ENCODE measurements at places on chromosomes 11 and 22.

GRCh38 chr22:44151676-44152075 is 29.0 kb upstream of the PARVG start:
- no peak for DNase-seq

DNA sequence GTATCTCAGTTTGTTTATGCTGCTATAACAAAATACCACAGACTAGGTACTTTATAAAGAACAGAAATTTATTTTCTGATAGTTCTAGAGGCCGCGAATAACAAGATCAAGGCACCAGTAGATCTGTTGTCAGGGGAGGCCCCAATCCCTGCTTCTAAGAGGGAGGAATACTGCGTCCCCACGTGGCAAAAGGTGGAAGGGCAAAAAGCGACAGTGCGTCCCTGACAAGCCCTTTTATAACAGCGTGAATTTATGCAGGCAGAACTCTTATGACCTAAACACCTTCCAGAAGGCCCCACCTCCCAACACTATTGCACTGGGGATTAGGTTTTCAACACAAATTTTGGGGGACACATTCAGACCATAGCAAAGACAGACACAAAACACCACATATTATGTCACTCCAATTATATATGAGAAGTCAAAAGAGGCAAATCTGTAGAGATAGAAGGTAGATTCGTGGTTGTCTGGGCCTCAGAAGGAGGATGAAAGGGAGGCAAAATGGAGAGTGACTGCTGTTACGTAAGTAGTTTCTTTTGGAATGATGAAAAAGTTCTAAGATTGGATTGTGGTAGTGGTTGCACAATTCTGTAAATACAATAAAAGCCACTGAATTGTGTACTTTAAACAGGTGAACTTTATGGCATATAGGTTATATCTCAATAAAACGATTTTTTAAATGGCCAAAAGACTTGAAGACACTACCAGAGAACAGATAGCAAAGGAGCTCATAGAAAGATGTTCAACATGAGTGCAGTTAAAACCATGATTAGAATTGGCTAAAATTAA is 30.1 kb upstream of the TNRC6B start:
- no peak for DNase-seq

- DNase-seq, result no peak
Measured at GRCh38 chr11:29317694-29318093, 699.1 kb downstream of the KCNA4 start.

DNA sequence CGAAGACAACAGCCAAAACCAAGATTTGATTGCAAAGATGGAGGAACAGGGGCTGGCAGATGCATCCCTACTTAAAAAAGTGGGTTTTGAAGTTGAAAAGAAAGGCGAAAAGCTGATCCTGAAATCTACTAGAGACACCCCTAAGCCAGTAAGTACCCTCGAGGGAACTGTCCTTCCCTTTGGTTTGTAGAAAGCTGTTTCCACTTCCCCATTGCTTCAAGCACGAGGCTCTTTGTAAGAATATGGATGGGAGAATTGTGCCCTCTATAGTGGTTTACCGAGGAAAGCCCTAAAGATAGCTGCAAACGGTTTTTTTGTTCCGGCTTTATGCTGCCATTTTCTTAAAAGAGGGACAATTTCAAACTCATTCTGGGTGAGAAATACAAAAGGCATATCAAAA is 133.9 kb downstream of the WNT7B start:
- no peak for DNase-seq

DNA sequence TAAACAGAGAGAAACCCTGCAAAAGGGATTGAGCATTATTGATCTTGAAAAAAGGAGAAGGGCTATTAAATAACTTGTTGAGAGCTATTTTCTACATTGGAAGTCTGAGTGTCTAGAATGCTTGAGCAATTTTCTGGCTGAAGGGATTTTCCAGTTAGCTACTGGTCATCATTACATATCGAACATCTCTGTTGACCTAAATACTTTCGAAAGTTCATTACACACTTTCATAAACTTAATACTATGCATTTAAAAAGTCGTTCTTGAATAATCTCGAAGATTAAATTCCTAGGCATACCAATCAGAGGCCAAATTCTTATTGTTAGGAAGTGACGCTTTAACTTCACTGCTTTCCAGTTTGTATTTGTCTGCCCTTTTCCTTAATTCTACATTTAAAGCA is 13.7 kb downstream of the ETS1 start:
- DNase-seq, result no peak

DNA sequence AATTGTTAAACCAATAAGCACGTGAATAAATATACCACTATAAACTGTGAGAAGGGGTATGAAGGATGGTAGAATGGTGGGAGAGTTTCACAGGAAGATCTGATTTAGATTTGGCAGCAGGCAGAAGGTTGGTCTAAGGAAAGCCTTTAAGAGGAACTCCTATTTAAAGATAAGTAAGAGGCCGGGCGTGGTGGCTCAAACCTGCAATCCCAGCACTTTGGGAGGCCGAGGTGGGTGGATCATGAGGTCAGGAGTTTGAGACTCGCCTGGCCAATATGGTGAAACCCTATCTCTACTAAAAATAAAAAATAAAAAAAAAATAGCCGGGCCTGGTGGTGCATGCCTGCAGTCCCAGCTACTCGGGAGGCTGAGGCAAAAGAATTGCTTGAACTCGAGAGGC is 45.8 kb upstream of the CXCR5 start:
- DNase-seq, result no peak

- DNase-seq, result no peak
Measured at GRCh38 chr11:48164836-48165235, 51.8 kb upstream of the OR4B1 start.

- DNase-seq, result no peak
Measured at GRCh38 chr11:17381156-17381555, 7.3 kb downstream of the KCNJ11 start.

DNA sequence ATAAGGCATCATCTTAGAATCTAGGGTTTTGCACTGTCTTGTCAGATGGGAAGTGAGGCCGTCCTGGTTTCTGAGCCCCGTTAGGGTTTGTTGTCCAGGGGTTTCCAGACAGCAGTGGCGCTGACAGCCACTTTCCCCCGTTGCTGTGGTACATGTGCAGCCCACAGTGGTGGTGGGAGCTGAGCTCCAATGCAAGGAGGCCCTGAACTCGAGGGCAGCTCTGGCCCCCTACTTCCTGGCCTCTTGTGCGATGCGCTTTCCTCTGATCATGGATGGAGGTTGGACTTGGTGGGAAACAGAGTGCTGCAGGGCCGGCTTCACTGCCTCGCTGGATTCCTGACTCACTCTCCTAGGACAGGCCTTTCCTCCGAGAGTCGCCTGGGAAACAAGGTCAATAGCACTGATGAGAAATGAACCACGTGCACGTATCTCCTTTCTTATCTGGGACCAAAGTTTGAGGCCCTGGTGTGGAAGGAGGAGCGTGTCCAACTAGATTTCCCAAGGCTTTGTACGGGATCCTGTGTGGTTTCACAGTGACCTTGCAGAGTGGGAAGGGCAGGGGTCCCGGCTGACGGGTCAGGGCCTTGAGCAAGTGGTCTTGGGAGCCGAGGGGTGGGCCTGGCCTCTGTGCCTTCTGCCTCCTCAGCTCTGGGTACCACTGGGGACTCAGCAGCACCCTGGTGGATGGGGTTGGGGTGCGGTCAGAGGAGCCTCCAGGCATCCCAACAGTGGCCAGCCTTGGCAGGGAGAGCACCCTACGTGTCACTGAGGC is 3.7 kb downstream of the PHRF1 start:
- no peak for DNase-seq

GRCh38 chr22:50606165-50606945 is 5.8 kb downstream of the MAPK8IP2 start:
- peak; percentile 45 for DNase-seq

- no peak for DNase-seq
Measured at GRCh38 chr11:47189100-47189834, 3.0 kb upstream of the PACSIN3 start.

DNA sequence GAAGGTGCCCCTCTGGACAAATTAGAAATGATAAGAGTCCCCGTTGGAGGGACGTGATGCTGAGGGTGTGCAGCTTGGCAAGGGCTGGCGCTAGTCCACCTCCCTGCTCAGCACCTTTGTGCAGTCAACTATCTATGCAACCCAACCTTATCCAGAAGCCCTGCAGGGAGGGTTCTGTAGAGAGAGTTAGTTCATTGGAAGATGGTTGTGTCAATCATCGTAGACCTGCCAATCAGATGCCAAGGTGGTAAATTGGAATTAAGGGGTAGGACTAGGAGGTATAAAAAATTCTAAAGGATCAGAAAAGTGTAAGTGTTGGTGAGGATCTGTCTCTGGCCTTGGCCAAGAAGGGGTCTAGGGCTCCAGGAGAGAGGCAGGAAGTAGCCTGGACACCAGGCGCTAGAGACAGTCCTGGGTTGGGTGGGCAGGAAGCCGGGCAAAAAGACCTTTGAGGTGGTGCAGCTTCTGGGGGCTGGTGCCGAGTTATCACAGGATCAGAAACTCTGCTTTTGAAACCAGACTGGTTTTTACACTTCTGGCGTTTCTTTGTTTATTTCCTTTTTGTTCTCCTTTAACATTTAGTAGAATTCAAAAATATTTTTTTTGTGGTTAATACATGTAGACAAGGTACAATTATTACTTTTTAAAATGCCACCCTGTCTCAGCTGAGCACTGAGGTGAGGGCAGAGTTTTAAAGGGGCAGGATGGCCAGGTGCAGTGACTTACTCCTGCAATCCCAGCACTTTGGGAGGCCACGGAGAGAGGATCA is 1.6 kb downstream of the C1QTNF6 start:
- peak; percentile 83 for DNase-seq

DNA sequence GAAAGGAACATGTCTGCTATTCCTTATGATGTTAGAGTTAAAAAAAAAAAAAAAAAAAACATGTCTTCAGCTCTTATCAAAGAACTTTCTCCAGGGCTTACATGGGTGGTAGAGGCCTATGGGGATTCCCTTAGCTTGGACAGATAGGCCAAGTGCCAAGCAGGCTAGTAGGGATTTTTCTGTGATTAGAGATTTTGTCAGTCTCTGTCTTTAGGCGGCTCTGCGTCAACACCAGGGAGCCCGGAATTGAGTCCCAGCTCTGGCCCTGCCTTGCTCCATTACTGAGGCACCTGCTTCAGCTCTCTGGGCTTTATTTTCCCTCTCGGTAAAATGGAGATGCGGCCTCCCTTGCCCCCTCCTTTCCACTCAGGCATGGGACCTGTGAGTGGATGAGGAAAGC is 13.1 kb downstream of the CRY2 start:
- no peak for DNase-seq

Data from GM20000 (cell line).